BJ (cell line): ENCODE measurements at places on chromosomes 11 and 22. TPM values are rescaled to one million over a fixed set of nuclear protein-coding genes. Genes with fewer than 3 reads are reported as not detected.

Gene CCDC134
- 4.1 and 6.0 TPM in 2 replicates for polyA plus RNA-seq

Gene AHNAK
- polyA plus RNA-seq: 145 and 185 TPM in 2 replicates

Gene RIN1
- polyA plus RNA-seq: 6.3 and 9.2 TPM in 2 replicates

Gene DRICH1
- not detected in 2 replicates for polyA plus RNA-seq

Gene MICAL2
- polyA plus RNA-seq: 114 and 135 TPM in 2 replicates
